Suppressor macrophage treated with lipopolysaccharide for 1 hour (primary cell): ENCODE measurements at places on chromosomes 7 and 10.

GRCh38 chr7:149562602-149563001 lies 65.0 kb upstream of the ZNF746 start:
- no peak for DNase-seq

- peak; percentile 52 for DNase-seq
These were observed 9.4 kb upstream of the ZC3HAV1 start for GRCh38 chr7:139118805-139119485.

DNA sequence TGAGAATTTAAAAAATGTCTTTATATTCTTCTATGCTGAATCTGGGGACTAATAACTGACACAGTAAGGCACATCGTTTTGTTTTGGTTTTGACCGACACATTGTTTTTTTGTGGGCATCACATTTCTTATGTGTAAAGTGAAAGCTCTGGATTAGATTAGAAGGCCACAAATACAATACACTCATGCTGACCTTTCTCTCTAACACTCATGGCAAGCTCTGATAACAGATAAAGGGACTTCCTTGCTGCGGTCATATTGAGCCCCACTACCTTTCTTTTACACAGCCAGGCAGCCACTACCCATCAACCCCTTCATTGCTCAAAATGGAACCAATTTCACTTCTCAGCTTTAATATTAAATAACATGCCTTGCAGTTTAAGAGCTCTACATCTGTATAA lies 26.0 kb downstream of the PPP1R3A start:
- no peak for DNase-seq

DNA sequence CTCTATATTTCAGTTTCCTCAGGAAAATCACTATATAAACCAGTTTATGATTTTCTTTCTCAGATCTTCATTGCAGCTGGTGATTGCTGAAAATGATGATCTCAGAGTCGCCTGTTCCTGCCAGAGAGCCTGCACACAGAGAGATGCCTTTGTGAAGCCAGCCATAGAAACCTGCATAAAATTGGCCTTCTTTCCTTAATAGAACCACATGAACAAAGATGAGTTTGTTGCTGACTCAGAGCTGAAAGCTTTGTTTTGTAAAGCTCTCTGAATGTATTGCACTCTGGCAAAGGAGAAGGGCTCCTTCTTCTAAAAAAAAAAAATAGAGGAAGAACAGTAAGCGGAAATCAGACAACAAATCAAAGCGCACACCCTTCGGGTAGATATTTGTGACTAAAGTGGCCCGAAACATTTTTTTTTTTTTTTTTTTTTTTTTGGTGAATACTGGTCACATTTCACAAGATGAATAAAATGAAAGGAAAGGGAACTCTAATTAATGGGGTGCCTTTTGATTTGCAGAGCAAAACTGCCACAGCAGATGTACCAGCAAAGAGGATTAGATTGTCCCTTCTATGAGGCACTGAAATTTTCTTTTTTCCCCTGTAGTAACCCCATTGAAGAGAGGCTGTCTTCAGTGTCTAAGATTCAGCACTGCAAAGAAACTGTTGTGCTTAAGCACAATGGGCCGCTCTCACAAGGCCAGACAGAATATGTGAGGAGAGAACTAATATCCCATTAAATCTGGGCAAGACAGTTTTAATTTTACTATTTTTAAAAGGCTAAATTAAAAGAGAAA lies 75.1 kb upstream of the PTPRZ1 start:
- no peak for DNase-seq

DNA sequence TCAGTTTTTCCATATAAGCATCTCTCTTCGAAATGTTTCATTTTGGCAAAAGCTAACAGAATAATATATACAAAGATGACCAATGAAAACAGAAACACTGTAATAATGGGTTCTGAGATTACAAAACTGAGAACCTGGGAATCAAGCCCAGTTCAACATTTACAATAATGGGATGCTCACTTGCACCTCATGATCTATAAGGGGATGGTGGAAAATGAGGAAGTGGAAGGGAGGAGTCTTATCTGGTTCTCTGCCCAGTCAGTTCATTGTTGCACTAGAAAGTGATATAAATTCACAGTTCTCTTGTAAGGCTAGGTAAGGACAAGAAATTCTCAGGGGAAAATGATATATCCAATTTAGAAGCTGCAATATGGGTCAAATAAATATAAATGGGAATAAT lies 31.7 kb upstream of the RHOBTB1 start:
- DNase-seq: no peak

- no peak for DNase-seq
These were observed 117.5 kb upstream of the ANLN start for GRCh38 chr7:36272211-36272566.

- DNase-seq: no peak
These were observed 644 bp downstream of the UMAD1 start for GRCh38 chr7:7641129-7641663.

DNA sequence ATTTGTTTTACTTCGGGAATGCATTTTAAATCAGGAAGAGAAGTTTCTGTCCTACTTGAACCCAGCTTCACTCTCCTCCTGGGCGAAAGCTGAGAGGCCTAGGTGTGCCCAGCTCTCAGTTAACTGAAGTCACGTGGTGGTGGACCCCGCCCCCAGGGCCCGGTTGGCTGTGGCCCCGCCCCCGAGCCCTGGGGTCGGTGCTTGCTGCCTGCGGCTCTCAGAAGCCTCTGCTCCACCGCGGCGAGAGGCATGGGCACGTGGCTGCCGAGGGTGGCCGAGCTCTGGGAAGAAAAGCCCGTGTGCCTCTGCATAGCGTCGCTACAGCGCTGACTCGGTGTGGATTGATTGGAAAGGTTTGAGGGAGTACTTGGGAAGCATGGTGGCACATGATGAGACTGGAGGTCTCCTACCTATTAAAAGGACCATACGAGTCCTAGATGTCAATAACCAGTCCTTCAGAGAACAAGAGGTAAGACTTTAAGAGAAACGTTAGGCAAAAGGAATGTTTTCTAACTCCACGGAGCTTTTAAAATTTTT lies 34.1 kb downstream of the NET1 start:
- DNase-seq: peak; percentile 89

- DNase-seq: peak; percentile 20
These were observed 92.0 kb downstream of the ABLIM1 start for GRCh38 chr10:114566064-114566463.

DNA sequence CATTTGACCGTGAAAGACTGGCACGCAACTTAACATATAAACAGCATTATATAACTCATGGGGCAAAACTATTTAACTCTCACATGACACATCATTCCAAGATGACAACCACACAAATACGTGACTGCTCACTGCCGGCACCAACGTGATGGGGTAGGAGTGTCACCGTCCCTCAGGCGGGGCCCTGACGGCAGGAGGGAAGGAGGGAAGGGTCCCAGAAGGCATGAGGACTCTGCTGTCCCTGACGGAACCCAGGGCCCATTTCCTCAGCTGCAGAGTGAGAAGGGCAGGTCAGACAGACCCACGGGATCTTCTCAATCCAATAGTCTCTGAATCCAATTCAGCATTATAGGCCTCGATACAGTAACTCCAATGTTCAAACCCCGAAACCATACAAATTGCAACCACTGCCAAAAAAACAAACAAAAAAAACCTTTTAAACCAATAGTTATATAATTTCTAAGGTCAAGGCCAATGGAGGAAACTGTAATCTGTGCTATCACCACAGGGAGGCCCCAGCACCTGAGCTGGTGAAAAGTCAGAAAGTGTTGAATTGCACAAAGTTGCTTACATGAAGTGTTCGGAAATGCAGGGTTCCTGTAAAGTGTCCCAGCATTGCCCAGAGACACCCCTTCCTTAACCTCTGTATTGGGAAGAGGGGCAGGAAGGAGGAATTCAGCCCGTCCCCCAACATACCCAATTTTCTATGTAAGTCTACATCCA lies 137.4 kb downstream of the TNS3 start:
- peak; percentile 38 for DNase-seq

- DNase-seq: no peak
These were observed 1.7 kb downstream of the ATE1 start for GRCh38 chr10:121926157-121926556.

GRCh38 chr7:106142136-106142535 lies 30.0 kb upstream of the SYPL1 start:
- no peak for DNase-seq

- DNase-seq: no peak
These were observed 17.1 kb downstream of the MCU start for GRCh38 chr10:72709041-72709440.

GRCh38 chr7:116357781-116358670 lies 141.5 kb upstream of the CAV2 start:
- DNase-seq: no peak

DNA sequence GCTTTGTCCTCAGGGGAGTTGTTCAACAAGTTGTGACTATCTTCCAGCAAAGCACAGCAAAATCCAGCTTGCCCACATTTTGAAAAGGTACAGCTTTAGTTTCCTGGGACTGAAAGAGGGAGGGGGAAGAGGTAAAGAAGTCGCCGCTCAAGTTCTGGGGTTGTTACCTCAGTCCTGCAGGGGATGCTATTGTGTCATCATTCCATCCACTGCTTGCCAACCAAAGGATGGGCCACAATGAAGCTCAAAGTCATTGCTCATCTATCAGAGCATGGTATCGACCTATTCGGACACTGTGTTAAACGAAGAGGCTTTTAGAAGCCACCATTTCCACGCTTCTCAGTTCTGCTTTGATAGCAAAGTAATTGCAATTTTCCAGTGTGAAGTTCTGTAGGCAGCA lies 34.3 kb downstream of the NPY start:
- DNase-seq: no peak

DNA sequence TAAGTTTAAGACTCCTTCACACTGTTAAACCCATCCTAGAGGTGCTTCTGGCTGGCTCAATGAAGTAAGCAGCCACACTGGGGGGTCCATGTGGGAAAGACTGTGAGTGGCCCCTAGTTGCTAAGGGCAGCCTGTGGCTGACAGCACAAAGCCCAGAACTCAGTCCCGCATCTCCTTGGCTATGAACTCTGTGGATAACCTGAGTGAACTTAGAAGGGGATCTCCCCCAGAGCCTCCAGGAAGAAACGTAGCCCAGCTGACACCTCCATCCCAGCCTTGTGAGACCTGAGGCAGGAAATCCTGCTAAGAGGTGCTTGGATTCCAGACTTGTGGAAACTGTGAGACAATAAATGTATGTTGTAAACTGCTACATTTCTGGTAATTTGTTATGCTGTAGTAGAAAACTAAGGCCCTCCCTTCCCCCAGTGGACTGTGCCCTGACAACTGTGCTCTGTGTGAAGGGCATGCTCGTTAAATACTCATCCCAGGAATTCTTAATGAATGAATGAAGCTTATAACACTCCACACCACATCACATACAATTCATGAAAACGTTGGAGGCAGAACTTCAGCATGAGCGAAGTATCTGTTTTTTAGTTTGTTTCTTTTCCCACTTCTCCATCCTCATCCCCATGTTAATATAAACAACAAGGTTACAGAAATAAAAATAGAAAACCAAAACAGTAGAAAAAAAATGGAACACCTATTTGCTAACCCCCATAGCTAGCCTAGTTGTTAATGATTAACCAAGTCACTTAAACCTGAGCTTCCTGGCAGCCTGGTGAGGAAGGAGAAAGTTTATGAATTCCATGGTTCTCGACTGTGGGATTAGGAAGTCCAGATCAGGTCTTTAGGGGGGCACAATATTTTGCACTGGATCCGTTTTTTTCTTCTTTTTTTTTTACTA lies 36.8 kb upstream of the AOAH start:
- no peak for DNase-seq

- no peak for DNase-seq
These were observed 19.9 kb downstream of the SYPL1 start for GRCh38 chr7:106092204-106092603.

GRCh38 chr7:300048-300447 lies 10.1 kb downstream of the FOXL3 start:
- no peak for DNase-seq

GRCh38 chr7:46107610-46108217 lies 186.6 kb upstream of the IGFBP3 start:
- no peak for DNase-seq

DNA sequence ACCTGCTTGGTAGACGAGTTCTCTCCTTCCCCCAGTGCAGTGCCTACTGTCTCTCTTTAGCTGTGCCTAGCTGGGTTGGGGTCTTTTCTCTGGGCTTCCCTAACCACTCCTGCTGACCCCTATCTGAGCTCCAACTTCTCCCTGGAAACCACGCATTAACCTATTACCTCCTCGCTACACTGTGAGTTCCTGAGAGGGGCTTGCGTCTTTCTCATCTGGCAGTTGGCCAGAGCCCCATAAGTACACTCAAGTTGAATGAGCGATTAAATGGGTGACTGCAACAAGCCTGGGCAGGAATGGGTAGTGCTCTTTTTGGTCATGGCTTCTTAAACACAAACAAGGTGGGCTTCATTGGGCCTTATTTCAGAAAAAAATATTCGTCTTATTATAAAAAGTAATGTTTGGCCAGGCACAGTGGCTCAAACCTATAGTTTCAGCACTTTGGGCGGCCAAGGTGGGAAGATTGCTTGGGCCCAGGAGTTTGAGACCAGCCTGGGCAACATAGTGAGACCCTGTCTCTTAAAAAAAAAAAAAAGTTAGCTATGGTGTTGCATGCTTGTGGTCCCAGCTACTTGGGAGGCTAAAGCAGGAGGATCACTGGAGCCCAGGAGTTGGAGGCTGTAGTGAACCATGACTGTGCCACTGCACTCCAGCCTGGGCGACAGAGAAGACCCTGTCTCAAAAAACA lies 41.4 kb downstream of the SYPL1 start:
- no peak for DNase-seq

DNA sequence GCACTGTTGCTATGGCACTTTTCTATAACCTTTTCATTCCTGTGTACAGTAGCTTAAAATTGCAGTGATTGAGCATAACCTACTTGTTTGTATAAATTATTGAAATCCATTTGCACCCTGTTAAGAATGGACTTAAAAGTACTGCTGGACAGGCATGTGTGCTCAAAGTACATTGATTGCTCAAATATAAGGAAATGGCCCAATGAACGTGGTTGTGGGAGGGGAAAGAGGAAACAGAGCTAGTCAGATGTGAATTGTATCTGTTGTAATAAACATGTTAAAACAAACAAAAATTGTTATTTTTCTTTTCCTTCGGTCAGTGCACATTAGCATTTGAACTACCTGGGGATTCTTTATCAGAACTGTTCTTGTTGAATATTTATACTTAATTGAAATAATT lies 57.1 kb upstream of the BAMBI start:
- peak; percentile 67 for DNase-seq

- DNase-seq: no peak
These were observed 29.8 kb downstream of the NPY start for GRCh38 chr7:24313777-24314176.

- DNase-seq: no peak
These were observed 347 bp downstream of the LBX1 start for GRCh38 chr10:101228966-101229265.

GRCh38 chr10:101020427-101021075 lies 10.4 kb downstream of the PDZD7 start:
- DNase-seq: peak; percentile 71

- DNase-seq: peak; percentile 75
These were observed 18.4 kb downstream of the GIMAP5 start for GRCh38 chr7:150755473-150756099.
